ENCODE measurements at places on chromosomes 2 and 18.

DNA sequence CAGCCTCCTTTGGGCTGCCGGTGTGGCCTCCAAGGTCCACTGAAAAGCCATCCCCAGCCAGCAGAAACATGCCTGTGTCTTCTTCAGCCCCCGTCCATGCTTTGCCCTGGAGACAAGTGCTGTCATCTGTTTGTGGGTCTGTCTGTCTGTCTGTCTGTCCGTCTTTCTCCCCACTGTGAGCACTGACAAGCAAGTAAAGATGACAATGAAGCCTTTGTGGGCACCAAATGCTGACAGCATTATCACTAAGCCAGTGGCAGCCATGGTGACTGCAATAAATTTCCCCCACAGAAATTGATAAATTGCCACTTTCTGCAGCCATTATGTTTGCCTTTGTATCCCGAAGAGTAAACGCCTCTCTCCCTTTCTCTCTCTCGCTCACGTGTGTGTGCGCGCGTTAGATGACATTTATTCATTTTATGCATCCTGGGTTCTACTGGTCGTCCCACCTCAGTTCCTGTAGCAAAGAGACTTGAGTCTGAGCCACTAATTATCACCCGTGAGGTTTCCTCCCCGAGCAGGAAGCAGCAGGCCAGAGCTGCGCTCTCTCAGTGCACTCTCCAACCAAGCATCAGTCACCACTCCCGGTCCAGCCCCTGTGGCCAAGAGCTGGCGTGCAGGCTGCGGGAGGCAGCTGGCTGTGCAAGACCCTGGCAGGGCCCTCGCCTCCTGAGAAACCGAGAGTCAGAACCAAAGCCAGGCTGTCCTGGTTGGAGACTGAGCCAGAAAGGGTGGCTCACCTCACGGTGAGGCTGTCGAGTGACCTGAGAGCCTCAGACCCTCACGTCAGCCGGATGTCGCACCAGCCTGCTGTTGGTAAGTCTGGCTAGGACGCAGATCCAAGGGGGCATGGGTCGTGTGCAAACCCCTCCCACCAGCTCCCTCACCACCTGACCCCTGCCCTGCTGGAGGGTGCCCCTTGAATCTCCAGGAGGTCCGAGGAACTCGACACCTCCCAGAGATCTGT, 6.9 kb downstream of the STEAP3 start:
- DNase-seq, result no peak

DNA sequence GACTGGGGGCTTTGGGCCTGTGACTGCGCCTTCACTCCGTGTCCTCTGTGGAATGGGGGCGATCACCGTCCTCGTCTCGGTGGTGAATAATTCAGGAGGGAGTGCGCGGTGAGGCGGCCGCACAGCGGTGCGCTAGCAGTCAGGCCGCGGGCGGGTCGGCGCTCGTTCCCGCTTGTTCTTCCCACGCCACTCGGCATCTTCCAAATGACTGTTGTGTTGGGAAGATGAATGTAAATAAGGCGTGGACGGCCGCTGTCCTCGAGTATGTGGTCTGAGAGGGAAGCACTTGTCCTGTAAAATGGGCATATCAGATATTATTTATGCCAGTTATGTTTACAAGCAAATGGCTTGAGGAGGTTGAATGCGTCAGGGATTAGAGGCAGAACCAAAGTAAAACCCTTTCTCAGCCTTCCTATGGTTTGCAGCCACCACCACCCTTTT, 608 bp upstream of the VPS4B start:
- no peak for DNase-seq

GRCh38 chr2:235576337-235576910, 82.6 kb downstream of the AGAP1 start:
- DNase-seq, result no peak

DNA sequence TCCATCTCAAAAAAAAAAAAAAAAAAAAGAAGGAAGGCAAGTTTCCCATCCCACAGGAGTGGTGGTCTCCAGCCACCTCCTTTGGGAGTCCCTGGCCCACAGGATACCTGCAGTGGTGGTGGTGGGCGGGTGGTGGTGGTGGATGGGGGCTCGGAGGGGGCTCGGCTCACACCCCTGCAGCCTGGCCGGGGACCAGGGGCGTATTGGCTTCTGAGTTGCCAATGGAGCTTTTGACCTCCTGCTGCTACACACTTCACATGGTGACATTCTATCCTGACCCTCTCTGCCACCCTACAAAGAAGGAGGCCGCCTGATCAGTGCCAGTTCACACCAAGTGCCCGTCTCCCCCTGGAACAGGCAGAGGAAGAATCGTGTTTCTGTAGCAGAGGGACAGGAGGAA, 119.6 kb downstream of the NFATC1 start:
- no peak for DNase-seq

GRCh38 chr2:164429354-164429753, 191.9 kb downstream of the GRB14 start:
- no peak for DNase-seq

Measured in cortex of kidney (tissue), 1 donor.